ENCODE measurements at places on chromosomes 2 and 18. TPM values are rescaled to one million over a fixed set of nuclear protein-coding genes. Genes with fewer than 3 reads are reported as not detected.

Gene EFHD1
- total RNA-seq, result 1.1 TPM

Gene EFEMP1
- not detected for total RNA-seq

Gene FOXD4L1
- total RNA-seq, result 0.16 TPM

Gene CCDC74A
- total RNA-seq, result 7.1 TPM

Gene OSR1
- not detected for total RNA-seq

Gene NOL4
- total RNA-seq, result not detected

- no peaks in the 10 kb centered on the region for H3K27me3 ChIP-seq
- H3K36me3 ChIP-seq, result no peaks in the 10 kb centered on the region
- no peak for DNase-seq
- no peak overlapping the region for H3K4me3 ChIP-seq
- no peak overlapping the region for H3K27ac ChIP-seq
These were observed 14.0 kb downstream of the REEP1 start for GRCh38 chr2:86323273-86324021.

DNA sequence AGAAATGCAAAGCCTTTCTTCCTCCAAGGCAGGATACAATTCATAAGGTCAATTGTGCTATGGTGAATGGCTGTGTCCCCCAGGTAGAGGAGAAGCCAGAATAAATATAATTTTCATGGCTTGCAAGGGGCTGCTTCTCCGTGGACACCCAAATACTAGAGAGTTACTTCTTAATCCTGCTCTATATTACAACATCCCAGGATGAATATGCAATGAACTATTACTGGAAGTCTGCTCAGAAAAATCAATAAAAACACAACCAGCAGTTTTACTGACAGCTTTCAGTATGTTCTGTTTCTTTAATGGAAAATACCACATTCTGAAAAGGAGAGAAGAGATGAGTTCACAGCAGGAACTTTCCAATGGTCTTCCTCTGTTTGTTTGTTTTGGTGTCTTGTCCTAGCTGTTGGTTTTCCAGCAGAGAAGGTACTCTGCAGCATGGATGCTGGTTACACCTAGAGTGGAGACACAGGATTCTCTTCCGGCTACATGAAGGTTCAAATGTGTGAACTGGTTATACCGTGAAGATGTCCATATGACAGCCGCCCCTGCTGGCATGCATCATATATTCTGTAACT lies 213.0 kb downstream of the PID1 start:
- H3K36me3 ChIP-seq, result no peaks in the 10 kb centered on the region
- no peak overlapping the region for H3K4me3 ChIP-seq
- no peak for DNase-seq
- no peaks in the 10 kb centered on the region for H3K27me3 ChIP-seq
- no peak overlapping the region for H3K27ac ChIP-seq
- no peaks in the 10 kb centered on the region for H3K4me1 ChIP-seq

GRCh38 chr2:69773206-69773605 lies 31.3 kb downstream of the ANXA4 start:
- no peaks in the 10 kb centered on the region for H3K27me3 ChIP-seq
- H3K4me3 ChIP-seq, result no peak overlapping the region
- DNase-seq, result no peak
- H3K27ac ChIP-seq, result peak overlapping the region; percentile 87
- H3K4me1 ChIP-seq, result peaks cover 47% of the 10 kb centered on the region

- H3K27ac ChIP-seq, result no peak overlapping the region
- DNase-seq, result no peak
- peaks cover 2% of the 10 kb centered on the region for H3K4me1 ChIP-seq
- no peaks in the 10 kb centered on the region for H3K36me3 ChIP-seq
- no peak overlapping the region for H3K4me3 ChIP-seq
These were observed 346.1 kb downstream of the DCDC2C start for GRCh38 chr2:4049463-4049862.

GRCh38 chr2:11864724-11865123 lies 118.3 kb downstream of the LPIN1 start:
- no peak overlapping the region for H3K4me3 ChIP-seq
- no peaks in the 10 kb centered on the region for H3K27me3 ChIP-seq
- H3K36me3 ChIP-seq, result no peaks in the 10 kb centered on the region
- H3K27ac ChIP-seq, result no peak overlapping the region

DNA sequence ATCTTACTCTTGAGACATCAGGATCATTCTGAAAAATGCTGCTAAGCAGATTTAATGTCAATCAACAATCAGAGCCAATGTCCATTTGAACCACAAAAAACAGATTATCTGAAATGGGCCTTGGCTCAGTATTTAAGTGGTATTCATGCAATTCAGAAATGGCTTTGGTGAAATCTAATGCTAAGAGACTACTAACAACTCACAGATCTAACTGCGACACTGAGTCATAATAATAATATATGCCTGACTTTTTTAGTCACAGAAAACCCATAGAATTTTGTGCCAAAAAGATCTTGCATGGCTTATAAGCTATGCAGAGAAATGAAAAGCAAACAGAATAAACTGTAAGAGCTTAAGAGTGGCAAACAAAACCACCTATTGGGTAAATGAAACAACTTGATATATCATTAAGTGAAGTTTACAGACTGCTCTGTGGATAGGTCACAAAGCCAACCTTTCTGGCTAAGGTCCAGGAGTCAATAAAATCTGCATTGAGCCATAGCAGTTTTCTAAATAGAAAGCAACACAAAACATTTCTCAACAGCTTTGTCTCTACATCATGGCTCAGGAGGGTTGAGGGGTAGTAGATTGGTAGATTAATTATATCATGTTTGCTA lies 234.3 kb downstream of the LRATD1 start:
- H3K36me3 ChIP-seq, result no peaks in the 10 kb centered on the region
- H3K27ac ChIP-seq, result no peak overlapping the region
- H3K4me3 ChIP-seq, result no peak overlapping the region
- peaks cover 5% of the 10 kb centered on the region for H3K27me3 ChIP-seq
- no peak for DNase-seq

- no peak overlapping the region for H3K27ac ChIP-seq
- DNase-seq, result no peak
- H3K4me3 ChIP-seq, result no peak overlapping the region
- peaks cover 16% of the 10 kb centered on the region for H3K27me3 ChIP-seq
- no peaks in the 10 kb centered on the region for H3K36me3 ChIP-seq
These were observed 86.0 kb downstream of the FMNL2 start for GRCh38 chr2:152420936-152421335.

GRCh38 chr2:169715379-169716237 lies 18.0 kb upstream of the KLHL23 start:
- peaks cover 3% of the 10 kb centered on the region for H3K4me1 ChIP-seq
- no peak for DNase-seq
- no peaks in the 10 kb centered on the region for H3K27me3 ChIP-seq
- H3K36me3 ChIP-seq, result peaks cover 3% of the 10 kb centered on the region
- no peak overlapping the region for H3K4me3 ChIP-seq

DNA sequence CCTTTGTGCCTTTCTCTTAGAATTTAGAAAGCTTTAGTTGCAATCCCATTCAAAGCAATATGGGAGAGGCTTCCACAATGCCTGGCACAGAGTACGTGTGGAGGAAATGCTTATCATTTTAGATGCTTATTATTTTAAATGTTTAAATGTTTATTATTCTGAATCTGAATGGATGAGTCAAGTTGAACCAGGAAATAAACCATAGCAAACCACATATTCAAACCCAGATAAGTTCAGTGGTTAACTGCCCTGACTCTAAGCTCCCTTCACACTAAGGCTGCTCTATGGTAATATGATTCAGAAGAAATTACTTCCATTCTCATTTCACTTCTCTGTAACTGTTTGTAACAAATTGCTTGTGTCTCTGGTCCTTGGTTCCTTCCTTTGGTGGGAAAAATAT lies 5.2 kb upstream of the PPP4R1 start:
- H3K4me1 ChIP-seq, result peaks cover 12% of the 10 kb centered on the region
- H3K27ac ChIP-seq, result no peak overlapping the region
- H3K36me3 ChIP-seq, result no peaks in the 10 kb centered on the region
- no peak overlapping the region for H3K4me3 ChIP-seq
- H3K27me3 ChIP-seq, result no peaks in the 10 kb centered on the region
